ENCODE measurements at places on chromosomes 6 and 20.

- DNase-seq: peak; percentile 88
Measured at GRCh38 chr20:32652739-32653526, 20.8 kb downstream of the C20orf203 start.

DNA sequence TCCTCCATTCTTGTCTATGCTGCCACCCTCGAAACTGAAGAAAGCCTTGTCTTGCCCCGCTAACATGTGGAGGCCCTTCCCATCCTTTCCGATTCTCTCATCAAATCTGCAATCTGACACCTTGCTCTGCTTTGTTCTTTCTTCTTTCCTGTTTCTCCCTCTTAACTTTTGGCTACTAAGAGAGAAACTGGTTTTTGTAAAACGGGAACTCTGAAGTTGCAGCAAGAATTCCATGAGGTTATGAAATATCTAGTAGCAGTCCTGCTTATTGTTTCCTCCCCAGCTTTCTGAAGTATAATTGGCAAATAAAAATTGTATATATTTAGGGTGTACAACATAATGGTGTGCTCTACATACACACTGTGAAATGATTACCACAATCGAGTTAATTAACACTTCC, 80.2 kb downstream of the MAP7 start:
- no peak for DNase-seq

- no peak for DNase-seq
Measured at GRCh38 chr6:20589266-20589665, 55.0 kb downstream of the CDKAL1 start.

- no peak for DNase-seq
Measured at GRCh38 chr20:22681591-22682248, 97.3 kb upstream of the FOXA2 start.

DNA sequence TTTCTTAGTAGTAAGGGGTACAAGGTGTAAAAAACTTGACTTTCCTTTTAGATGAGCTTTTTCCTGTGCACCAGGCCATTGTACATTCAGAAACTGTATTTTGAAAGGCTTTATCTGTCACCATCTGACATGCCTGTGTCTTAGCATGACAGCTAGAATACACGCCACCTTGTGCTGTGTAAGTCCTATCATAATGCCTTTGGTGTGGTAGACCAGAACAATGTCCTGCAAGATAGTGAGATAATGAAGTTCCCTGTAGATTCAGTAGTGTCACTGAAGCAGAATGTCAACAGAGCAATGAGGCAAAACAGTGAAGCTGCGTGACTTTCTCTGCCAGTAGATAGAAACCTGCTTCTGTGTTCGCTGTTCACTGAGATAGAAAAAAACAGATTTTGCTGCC, 105.8 kb downstream of the JAG1 start:
- DNase-seq: no peak

- no peak for DNase-seq
Measured at GRCh38 chr6:16078064-16078463, 50.8 kb upstream of the MYLIP start.

- DNase-seq: no peak
Measured at GRCh38 chr6:8664700-8665099, 229.4 kb upstream of the SLC35B3 start.

Measured in stimulated activated CD4-positive, alpha-beta T cell treated with anti-CD3 and anti-CD28 coated beads, TNF-alpha, amount 100 ng/mL, for 4 hours (primary cell).